ENCODE measurements at places on chromosomes 16 and 17. TPM values are rescaled to one million over a fixed set of nuclear protein-coding genes. Genes with fewer than 3 reads are reported as not detected.

- DNase-seq = peak; percentile 68
Measured at GRCh38 chr17:73785958-73786743, 141.9 kb upstream of the SDK2 start.

DNA sequence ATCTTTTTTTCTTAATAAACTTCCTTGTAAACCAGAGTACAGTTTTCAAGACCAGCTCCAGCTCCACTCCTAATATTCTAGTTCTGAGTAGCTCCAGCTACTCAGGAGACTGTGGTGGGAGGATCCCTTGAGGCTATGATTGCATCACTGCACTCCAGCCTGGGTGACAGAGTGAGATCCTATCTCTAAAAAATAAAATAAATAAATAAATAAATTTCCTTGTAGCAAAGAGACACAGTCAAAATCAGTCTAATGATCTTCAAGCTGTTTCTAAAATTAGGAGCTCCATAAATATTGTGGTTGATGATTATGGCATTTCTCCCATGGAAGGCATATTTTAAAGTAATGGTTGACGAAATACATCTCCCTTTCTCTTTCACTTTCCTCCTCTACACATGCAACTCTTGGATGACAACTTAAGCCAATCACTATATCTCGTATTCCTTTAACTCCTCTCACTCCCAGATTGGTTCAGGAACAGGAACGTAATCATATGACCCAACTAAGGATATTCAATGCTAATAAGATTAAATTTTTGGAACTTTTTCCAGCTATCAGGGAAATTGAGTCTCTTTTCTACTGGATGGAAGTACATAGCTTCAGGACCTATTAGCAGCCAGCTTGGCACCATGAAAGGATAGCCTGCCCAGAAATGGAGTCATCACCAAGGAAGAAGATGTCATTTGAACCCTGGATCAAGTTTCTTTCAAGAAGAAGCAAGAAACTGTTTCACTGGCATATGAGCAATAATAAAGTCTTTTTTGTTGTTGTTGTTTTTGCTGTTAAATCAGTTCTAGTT is 42.1 kb upstream of the TAOK1 start:
- peak; percentile 23 for DNase-seq

GRCh38 chr17:48724251-48725003 is 1.4 kb downstream of the PRAC2 start:
- DNase-seq = peak; percentile 92

- no peak for DNase-seq
Measured at GRCh38 chr17:64392300-64392699, 1.6 kb upstream of the PECAM1 start.

GRCh38 chr16:82630688-82631087 is 3.9 kb downstream of the CDH13 start:
- DNase-seq = no peak

GRCh38 chr16:69095193-69095592 is 10.3 kb upstream of the HAS3 start:
- no peak for DNase-seq

DNA sequence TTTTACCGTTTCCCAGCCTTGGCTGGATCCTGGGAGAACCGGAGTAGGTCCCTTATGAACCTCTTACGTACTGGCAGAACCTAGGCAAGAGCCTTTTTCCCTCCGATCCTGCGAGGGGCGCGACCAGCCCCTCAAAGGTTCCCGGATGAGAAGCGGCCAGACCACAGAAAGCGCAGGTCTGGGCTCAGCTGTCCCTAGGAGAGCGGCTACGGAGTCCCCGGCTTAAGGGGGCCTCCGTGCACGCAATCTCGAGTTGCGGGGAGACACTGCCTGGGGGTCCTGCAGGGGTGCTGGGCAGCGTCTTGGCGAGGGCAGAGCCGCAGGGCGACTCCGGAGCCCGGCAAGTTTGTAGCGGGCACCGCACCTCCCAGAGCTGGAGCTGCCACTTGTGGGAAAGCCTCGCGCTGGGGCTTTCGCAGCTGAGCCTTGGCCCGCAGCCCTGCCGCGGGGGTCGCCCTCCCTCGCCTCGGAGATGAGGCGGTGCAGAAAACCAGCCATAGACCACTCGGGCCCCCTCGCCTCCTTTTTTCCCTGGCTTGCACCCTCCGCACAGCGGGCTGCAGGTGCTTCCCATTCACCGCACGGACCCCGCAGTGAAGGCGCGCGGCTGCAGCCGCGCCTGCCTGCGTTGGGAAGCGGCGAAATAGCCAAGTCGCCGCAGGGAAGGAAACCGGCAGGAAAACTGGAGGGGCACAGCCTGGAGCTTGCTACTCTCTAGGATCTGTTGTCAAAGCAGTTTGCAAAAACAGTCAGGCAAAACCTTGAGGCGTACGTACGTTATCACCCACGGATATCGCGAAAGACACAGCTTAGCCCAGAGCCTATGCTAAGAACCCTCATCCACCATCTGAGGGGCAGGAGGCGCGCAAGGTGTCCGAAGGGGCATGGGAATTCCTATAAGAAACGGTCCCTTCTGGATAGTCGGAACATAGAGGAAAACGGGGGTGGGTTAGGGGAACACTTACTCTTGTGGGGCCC is 834 bp downstream of the CDH8 start:
- DNase-seq = peak; percentile 73

DNA sequence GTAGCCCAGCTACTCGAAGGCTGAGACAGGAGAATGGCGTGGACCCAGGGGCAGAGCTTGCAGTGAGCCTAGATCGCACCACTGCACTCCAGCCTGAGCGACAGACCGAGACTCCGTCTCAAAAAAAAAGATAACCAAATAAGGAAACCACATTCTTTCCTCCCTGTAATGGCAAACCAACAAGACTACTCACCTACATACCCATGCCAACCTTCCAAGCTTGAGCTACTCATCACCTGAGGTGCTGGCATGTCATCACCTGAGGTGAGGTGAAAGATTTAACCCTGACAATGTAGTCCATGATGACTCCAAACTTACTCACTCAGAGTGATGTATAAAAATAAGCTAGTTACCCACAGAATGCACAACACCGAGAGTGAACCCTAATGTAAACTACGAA is 85.2 kb downstream of the SMG6 start:
- DNase-seq = no peak

GRCh38 chr16:58418601-58419000 is 26.3 kb downstream of the GINS3 start:
- no peak for DNase-seq

GRCh38 chr16:48318630-48319029 is 66.6 kb downstream of the SIAH1 start:
- DNase-seq = no peak

- DNase-seq = no peak
Measured at GRCh38 chr16:86664522-86665318, 86.4 kb downstream of the FOXL1 start.

GRCh38 chr17:77540975-77541374 is 400.2 kb downstream of the SEC14L1 start:
- DNase-seq = no peak

- peak; percentile 84 for DNase-seq
Measured at GRCh38 chr16:709566-710499, 4.2 kb upstream of the FBXL16 start.

DNA sequence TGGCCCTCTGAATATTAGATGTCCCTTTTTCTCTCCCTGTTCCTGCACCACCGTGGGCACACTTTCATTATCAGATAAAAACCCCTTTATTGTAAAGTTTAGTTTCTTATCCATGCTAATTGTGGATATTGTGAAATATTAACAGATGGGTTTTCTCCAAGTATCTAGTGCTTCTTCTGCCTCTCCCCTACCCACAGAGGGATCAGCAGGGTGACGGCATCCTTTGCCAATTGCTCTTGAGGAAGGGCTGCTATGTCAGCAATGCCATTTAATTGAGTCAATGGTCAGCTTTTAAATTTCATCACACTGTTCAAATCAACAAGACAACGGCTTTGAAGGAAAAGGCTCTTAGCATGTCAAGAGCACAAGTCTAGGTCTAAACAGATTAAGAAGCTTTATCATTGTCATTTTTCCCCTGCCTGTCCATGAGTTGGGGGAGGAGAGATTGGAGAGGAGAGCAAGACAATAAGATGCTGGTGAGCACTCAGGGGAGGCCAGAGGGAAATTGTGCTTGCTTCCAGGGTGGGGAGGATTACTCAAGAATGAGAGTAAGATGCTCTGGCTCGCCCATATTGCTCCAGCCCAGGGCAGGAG is 443.0 kb upstream of the CCL2 start:
- no peak for DNase-seq

DNA sequence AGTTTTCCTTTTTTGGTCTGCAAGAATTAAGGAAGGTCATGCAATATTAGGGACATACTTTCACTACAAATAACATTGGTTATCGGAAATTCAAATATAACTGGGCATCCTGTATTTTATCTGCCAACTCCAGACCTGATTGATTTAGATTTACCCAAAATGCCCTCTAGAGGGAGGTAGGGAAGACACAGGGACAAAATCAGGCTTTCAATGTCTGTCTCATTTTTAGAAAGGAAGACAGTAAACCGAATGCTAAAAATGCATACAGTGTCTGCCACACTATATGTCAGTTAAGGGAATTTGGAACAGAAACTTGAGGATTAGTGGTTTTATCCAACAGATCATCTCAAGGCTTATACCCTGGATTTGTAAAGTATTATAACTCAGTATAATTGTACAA is 161.7 kb upstream of the SOX9 start:
- no peak for DNase-seq

DNA sequence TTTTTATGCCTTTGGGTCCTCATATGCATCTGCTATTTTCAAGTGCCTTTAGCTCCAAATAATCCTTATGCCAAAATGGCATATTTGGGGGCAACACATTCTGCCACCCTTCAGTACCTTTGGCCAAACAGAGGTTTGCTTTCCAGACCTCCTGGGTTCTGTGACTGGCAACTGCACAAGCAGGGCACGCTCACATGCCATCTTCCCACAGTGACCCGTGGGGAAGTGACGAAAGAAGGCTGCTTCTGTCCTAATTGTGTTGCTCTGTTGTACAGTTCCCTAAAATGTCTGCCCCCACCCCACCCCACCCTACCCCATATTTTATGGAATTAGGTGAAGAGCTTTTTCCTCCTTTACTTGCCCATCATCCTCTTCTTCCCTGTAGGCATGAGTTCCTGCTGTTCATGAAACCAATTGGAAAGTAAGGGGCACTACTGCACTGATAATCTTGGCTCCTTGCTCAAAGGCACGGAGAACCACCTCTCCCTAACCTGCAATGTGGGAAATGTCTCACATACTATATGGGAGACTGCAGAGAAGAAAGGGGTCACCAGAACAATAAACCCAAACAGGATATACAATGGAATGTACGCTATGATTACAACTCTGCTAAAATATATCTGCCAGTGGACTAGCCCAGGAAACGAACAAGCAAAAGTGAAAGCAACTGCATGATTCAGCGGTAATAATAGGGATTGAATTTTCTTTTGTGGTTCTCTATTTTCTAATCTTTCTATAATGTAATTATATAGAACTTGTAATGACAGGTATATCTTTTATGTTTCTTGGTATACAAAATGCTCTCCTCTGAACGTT is 3.3 kb upstream of the SLFN12L start:
- DNase-seq = no peak

DNA sequence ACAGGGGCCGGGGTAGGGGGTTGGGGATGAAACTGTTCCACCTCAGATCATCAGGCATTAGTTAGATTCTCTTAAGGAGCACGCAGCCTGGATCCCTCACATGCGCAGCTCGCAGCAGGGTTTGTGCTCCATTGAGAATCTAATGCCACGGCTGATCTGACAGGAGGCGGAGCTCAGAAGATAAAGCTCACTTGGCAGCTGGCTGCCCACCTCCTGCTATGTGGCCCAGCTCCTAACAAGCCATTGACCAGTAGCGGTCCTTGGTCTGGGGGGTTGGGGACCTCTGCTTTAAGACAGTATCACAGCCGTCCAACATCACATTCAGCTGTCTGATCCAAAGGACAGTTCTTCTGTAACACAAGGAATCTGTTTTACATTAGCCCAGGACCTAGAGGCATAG is 62.5 kb downstream of the SLC39A11 start:
- no peak for DNase-seq

DNA sequence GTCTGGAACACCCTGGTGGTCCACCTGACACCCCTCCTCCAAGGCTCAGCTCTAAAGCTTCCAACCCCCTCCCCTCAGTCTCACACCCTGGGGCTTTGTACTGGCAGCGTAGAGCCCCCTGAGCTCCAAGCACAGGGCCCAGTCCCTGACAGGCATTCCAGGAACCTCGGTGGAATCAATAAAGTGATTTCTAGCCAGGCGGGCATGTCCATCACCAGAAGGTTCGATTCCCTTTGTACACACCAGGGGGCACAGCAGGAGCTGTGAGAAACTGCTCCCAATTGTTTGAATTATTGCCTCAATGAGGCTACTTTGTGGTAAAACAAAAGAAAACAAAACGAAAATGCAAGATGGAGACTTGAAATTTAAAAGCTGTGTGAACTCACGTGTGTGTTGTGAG is 51.8 kb downstream of the SMPD3 start:
- DNase-seq = no peak

- no peak for DNase-seq
Measured at GRCh38 chr17:40437095-40437732, 6.0 kb upstream of the IGFBP4 start.

CD300C gene
- 0.34 TPM for polyA plus RNA-seq

NLK gene
- 20.2 TPM for polyA plus RNA-seq

RAB11FIP4 gene
- 10.0 TPM for polyA plus RNA-seq

CRYM gene
- polyA plus RNA-seq = 80.9 TPM

CASKIN1 gene
- 0.30 TPM for polyA plus RNA-seq

TPSAB1 gene
- polyA plus RNA-seq = 1.6 TPM

SMIM36 gene
- not detected for polyA plus RNA-seq

GPR179 gene
- polyA plus RNA-seq = not detected

PIK3R6 gene
- 0.17 TPM for polyA plus RNA-seq

SMG6 gene
- polyA plus RNA-seq = 20.6 TPM

SULT1A4 gene
- polyA plus RNA-seq = 2.5 TPM

TBC1D3E gene
- polyA plus RNA-seq = not detected

IL17C gene
- not detected for polyA plus RNA-seq

DLX3 gene
- 0.47 TPM for polyA plus RNA-seq

CACNG3 gene
- polyA plus RNA-seq = not detected

Data from kidney (tissue), 22 donors.